Neuronal stem cell (in vitro differentiated cells): ENCODE measurements at places on chromosomes 13 and 19.
A peak's percentile ranks its signal among the peaks of the same experiment; 100 is the strongest.

DNA sequence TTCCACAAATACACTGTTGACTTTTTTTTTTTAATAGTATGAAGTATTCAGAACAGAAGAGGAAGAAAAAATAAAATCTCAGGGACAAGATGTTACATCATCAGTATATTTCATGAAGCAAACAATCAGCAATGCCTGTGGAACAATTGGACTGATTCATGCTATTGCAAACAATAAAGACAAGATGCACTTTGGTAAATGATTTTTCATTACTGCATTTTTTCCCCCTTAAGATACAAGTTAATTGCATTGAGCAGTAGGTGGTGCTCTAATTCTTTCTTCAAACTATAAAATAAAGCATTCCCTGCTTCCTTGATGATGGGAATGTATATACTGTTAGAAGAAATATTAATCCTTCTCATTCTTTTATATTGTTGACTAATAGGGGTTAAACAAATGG is 17.1 kb downstream of the UCHL3 start:
- DNase-seq = no peak

- no peak for DNase-seq
Measured at GRCh38 chr19:14764401-14764800, 14.0 kb downstream of the ADGRE2 start.

- no peak for DNase-seq
Measured at GRCh38 chr13:114310956-114311355, 3.3 kb upstream of the CHAMP1 start.

DNA sequence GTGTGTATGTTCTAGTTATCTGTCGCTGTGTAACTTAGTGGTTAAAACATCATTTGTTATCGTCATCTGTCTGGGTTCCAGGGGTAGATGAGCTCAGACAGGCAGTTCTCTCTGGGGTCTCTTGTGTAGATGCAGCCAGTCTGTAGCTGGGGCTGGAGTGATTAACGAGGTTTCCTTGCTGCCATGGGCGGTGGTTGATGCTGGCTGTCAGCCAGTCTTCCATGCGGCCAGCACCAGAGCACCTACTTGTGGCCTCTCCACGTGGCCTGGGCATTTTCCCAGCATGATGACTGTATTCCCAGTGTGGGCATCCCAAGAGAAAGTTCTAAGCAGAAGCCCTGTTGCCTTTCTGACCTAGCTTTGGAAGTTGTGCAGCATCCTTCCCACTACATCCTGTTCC is 10.7 kb downstream of the ERCC5 start:
- no peak for DNase-seq

DNA sequence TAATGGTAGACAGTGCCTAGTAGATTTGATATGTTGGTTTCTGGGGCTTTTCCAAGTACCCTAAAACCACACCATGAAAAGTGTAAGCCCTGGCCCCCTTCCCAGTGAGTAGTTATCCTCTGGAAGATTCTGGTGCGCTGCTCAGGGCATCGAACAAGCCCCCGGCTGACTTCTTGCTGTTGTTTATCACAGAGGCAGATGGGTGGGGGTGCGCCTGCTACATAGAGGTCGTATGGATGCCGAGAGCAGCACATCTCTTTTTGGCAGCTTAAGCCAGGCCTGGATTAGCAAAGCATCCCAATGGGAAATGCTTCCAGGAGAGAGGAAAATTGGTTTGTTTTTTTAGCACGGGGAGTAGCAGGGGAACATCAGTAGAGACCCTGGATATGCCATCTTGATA is 26.3 kb upstream of the SPATA13 start:
- no peak for DNase-seq

DNA sequence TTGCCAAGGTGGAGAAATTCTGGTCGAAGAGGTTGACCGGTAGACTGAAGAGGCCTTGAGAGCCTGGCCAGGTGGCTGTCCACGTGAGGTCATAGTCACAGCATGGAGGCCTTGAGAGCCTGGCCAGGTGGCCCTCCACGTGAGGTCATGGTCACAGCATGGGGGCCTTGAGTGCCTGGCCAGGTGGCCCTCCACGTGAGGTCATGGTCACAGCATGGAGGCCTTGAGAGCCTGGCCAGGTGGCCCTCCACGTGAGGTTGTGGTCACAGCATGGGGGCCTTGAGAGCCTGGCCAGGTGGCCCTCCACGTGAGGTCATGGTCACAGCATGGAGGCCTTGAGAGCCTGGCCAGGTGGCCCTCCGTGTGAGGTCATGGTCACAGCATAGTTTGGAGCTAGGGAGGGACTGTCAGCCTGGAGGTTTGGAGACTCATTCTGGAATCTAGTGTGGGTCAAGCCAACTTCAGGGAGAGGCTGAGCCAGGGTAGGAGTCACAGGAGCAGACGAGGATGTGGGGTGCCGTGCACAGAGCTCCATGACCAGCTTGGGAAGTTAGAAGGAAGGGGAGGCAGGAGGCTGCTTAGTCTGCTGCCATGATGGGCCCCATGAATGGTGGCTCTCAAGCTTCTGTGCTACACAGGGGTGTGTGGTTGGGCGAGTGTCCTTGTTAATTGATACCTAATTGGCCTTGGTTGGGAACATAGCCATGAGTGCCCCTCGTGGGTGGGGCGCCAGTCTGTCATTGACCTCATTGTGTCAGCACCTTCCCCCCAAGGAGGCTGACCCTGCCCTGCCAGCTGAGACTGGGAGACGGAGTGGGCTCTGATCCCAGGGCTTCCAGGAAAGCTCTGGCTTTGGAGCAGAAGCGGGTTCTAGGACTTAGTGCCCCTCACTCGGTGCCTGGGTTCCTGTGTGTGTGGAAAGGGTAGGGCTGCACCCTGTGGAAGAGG is 4.0 kb downstream of the LENG9 start:
- DNase-seq = no peak

DNA sequence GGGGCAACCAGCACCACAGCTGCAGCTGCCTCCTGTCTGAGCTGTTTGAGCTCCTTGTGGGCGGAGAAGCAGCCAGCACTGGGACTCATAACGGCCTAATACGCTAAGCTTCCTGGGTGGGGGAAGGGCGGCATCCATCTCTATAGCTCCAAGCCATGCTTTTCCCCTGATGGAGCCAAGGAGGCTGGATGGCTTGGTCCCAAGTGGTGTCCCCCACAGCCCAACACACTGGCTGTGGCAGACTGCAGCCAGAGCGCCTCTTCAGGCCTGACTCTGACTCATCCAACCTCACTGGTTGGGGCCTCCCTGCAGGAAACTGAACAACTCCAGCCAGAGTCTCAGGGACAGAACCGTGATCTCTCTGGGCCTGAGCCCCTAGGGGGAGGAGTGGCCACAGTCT is 537.3 kb downstream of the SUCLA2 start:
- no peak for DNase-seq

GRCh38 chr13:80419416-80419815 is 78.5 kb upstream of the SPRY2 start:
- DNase-seq = no peak

GRCh38 chr13:43203781-43204180 is 180.4 kb downstream of the DNAJC15 start:
- DNase-seq = no peak

GRCh38 chr13:28566283-28566682 is 71.4 kb upstream of the FLT1 start:
- no peak for DNase-seq

DNA sequence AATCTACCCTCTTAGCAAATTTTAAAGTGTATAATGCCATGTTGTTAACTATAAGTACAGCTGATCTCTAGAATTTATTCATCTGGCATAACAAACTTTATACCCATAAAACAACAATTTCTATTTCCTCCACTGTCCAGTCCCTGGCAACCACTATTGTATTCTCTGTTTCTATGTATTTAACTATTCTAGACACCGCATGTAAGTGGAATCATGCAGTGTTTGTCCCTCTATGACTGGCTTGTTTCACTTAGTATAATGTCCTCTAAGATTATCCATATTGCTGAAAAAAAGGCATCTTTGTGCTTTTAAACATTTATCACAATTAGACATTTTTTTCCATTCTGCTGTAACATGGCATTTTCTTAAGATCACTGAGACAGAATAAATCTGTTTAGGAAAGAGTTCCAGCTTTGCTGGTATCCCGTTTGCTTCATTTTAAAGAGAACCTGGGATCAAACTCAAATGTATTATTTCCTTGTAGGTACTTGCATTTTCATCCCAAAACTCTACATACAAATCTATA is 1191.0 kb downstream of the SLITRK5 start:
- DNase-seq = no peak

- peak; percentile 84 for DNase-seq
Measured at GRCh38 chr13:107864543-107865317, 350.6 kb downstream of the LIG4 start.

GRCh38 chr13:106122234-106122633 is 413.2 kb downstream of the EFNB2 start:
- no peak for DNase-seq

GRCh38 chr13:19713186-19713965 is 69.4 kb downstream of the PSPC1 start:
- no peak for DNase-seq

- DNase-seq = no peak
Measured at GRCh38 chr13:106182404-106182803, 353.1 kb downstream of the EFNB2 start.

- no peak for DNase-seq
Measured at GRCh38 chr13:56752636-56753035, 388.1 kb upstream of the PRR20A start.

DNA sequence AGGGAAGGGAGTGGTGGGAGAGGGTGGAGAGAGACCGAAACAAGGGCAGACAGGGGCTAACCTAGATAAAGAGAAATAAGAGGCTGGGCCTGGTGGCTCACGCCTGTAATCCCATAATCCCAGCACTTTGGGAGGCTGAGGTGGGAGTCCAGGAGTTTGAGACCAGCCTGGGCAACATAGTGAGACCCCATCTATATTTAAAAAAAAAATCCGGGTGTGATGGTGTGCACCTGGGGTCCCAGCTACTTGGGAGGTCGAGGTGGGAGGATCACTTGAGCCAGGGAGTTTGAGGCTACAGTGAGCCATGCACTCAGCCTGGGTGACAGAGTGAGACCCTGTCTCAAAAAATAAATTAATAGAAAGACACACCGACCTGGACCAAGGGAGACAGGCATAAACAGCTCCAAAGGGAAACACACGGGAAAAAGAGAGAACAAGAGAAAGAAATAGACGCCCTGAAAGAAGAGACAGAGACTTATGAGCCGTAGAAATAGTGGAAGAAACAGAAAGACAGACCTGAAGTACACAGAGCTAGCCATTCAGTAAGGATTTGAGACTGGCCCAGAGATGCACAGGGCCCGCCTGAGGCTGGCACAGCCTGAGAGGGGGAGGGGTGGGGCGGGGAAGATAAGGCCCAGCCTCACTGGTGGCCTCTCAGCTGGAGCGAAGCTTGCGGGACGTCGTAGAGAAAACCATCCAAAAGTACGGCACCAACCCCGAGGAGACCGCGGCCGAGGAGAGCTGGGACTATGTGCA is 2.2 kb downstream of the CD37 start:
- DNase-seq = no peak

DNA sequence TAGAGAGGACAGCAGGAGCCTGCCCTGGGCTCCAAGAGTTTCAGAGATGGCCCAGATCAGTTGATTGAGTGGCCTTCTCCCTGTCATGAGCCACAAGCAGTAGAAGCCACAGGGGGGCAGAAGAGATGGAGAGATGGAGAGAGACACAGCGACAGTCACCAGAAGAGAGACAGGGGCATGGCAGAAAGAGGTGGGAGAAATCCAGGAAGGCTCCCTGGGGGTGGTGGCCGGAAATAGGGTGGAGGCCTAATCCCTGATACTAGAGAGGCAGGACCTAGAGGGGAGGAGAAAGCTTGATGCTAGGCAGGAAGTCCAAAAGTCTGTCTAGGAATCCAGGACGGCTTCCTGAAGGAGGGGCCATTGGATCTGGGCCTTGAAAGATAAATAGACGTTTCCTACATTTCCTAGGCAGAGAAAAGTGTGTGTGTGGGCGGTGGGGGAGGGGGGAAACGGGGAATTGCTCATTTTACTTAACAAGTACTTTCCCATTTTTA is 9.6 kb upstream of the TPM4 start:
- no peak for DNase-seq

DNA sequence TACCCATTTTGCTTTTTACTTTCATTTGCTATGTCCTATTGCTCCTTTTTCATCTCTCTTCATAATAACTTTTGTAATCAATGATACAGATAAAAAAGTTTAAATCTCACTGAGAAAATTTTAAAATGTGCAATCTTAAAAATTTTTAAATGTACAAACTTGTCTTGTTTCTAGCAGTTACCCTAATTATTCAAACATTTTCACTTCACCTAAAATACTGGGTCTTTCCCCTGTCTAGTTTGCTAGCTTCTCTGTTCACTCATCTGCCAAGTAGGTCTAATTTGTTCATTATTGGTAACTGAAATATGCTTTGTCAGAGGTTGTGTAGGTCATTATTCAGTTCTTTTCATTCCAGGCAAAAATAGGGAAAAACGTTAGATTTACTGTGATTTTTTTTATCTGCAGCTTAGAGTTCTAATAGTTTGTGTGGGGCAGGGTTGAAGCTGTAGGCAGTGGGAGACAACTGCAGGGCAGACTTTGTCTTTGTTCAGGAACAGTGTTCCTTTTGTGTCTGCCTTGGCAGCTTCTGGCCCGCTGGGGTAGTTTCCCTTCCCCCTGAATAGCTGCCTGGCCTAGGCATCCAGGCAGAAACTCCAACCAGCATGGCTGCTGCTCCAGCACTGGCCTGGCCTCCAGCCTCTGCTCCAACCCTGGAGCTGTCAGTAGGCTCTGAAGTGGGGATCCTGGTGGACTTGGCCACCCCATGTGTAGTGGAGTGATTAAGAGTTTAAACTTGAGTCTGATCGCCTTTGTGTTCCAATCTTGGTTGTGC is 48.5 kb downstream of the WDFY2 start:
- peak; percentile 54 for DNase-seq

DNA sequence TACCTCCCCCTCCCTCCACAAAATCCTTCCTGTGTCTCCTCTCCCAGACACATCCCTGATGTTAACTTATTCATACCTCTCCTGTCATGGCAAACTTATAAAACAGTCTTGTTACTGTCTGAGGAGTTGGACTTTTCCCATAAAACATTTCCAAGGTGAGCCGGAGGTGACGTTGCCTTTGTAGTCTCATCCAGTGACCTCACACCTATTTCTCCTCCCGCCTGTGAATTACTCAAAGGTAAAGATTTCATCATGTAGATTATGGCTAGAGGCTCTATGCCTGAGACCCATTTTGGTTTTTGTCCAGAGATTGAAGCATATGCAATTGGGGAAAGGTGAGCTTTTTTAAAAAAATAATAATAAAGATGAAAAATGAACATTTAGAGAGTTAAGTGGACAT is 529.0 kb downstream of the MYO16 start:
- DNase-seq = no peak

DNA sequence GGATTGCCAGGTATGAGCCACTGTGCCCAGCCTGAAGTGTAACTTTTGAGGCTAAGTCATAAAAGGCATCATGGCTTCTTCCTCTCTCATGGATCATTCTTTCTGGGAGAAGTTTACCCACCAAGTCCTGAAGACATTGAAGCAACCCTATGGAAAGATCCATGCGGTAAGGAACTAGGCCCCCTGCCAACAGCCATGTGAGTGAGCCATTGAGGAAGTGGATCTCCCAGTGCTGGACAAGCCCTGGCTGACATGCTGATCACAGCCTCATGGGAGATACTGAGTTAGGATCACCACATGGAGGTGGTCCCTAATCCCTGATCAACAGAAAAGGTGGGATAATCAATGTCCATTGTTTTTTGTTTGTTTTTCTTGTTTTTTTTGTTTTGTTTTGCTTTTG is 3.3 kb upstream of the NUDT19 start:
- DNase-seq = no peak

GRCh38 chr13:20258208-20258962 is 26.3 kb upstream of the GJB6 start:
- DNase-seq = no peak

GRCh38 chr19:29263305-29264135 is 50.6 kb upstream of the UQCRFS1 start:
- DNase-seq = peak; percentile 62
